Activated CD8-positive, alpha-beta memory T cell treated with anti-CD3 and anti-CD28 coated beads for 48 hours (primary cell): ENCODE measurements at places on chromosomes 4 and X.

DNA sequence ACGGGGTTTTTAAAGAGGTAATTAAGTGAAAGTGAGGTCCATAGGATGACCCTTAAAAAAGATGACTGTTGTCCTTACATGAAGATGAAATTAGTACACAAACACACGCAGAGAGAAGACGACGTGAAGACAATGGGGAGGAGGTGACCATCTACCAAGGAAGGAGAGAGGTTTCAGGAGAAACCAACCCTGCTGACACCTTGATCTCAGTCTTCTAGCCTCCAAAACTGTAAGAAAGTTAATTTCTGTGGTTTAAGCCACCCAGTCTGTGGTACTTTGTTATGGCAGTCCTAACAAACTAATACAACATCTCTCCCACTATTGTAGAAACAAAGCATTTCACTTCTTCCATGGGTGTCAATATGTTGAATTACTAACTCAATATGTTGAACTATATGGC, 139.6 kb upstream of the ATOH1 start:
- DNase-seq = no peak

GRCh38 chrX:791479-792034, 161.0 kb downstream of the SHOX start:
- DNase-seq = no peak

DNA sequence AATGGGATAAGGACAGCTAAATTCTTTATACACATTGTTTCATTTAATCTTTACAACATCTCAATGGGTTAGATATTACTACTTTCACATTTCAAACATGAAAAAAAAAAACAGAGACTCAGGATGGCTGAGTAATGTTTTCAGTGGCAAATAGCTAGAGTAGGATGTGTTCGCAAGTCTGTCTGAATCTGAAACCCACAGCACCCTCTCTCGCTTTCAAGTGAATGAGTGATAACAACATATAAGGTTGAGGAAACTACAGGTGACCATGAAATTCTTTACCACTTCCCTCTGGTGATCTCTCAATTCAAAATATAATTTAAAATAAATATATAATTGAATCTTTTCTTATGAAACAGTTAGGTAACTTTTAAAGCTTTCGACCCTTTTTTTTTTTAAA, 162.6 kb downstream of the PRR32 start:
- DNase-seq = no peak

DNA sequence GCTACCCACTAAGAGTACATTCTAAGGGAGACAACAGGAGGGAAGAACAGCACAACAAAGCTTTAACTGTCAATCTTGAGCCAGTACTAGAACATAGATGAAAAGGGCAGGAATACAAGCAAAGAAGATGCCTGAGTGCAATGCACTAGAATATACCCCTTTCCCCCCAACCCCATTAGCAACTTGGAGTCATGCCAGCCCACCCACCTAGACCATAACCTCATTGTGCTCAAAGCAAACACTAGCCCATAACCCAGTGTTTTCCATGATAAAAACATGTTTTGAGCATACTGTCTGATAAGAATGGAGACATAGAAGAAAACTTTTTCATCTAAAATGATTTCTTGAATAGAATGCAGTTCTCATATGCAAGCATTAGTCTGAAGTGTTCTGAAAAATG, 183.2 kb downstream of the RAP1GDS1 start:
- no peak for DNase-seq

GRCh38 chr4:107683873-107684272, 36.2 kb downstream of the PAPSS1 start:
- no peak for DNase-seq

DNA sequence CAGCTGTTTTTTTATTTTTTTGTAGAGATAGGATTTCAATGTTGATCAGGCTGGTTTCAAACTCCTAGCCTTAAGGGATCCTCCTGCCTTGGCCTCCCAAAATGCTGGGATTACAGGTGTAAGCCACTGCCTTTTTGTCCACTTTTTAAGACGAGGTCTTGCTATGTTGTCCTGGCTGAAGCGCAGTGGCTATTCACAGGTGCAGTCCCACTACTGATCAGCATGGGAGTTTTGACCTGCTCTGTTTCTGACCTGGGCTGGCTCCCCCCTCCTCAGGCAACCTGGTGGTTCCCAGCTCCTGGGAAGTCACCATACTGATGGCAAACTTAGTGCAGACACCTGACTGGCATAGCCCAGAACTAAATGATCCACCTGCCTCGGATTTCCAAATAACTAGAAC, 2.3 kb upstream of the NSD2 start:
- DNase-seq = no peak

GRCh38 chrX:106278951-106279350, 110.8 kb downstream of the PWWP3B start:
- no peak for DNase-seq

DNA sequence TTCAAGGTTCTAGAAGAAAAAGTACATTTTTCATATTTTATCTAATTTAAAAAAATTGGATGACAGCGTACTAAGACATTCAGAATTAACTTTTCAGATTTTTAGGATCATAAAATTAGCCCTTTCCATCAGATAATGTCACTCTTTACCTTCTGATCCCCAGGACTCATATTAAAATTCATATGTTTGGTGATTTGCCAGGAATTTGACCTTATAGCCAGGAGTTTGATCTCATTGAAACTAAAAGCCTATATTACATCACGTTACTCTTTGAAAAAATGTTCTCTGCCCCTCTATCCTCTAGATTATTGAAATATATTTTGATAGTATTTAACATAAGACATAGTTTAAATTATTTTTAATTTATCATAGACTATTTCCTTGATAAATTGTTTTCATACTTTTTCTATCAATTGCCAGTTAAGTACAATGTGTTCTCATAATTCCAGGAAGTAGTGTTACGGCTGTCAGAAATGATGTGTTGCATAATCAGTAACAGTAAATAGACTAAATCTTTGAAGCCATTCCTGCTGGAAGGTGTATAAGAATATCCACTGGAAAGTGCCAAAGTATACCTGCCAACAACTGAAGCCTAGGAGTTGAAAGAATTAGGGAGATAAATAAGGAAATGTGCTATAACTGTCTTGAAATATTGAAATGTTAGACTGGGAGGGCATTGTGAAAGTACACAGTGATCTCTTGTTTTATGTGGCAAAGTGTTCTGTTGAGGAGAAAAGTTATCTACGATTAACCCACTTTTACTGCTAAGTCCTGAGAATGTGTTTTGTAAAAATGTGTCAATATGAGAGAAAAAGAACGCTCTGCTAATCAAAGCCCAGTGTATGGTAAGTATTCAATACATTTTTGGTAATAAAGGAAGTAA, 32.9 kb upstream of the PDGFC start:
- no peak for DNase-seq

GRCh38 chr4:123479944-123480343, 83.3 kb downstream of the SPRY1 start:
- no peak for DNase-seq

DNA sequence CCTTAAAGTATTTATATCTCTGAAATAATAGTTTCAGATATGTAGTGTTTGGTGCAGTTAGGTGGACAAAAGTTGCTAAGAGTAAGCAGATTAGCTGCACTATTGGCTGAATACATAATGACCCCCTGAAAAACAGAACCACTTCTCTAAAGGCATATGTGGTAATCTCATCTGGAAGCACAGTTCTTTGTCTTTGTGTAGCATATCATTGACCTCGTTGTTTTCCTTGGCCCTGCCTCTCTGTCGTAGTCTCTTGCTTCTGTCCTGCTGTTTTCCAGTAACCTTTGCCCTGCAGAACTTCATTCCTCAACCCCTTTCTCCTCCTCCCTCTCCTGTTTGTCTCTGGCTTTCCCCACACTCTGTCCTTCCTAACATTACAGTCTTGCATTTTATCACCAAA, 41.4 kb downstream of the JADE3 start:
- no peak for DNase-seq

- no peak for DNase-seq
These were observed 192.1 kb downstream of the RBMX2 start for GRCh38 chrX:130593911-130594310.

DNA sequence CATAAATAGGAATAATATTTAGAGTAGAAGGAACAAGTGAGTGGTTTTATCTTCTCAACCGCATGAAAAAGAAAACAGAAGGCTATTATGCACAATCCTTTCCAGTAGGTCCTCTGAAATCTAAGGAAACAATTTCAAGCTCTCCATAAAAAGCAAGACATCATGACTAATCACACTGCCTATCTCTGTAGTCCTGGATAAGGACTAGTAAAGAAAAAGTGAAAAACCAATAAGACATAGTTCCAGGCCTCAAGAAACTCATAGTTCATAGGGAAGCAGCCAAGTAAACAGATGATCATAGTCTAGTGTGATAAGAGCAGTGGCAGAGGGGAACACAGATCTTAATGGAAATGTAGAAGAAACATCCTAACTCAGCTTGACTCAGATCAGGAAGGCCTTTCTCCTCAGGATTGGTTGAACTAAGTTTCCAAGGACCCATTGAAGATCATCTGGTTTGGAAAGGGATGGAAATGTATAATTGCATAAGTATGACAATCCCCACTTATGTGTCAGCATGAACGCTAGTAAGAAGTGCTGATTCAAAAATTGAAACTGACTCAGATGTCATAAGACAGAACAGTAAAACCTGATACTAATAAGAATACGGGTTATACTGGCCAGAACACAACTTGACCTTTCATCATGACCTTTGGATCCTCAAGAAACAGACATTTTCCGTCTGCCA, 155.3 kb downstream of the GRIA3 start:
- no peak for DNase-seq

GRCh38 chr4:20253283-20253734, 1.6 kb downstream of the SLIT2 start:
- DNase-seq = no peak

GRCh38 chr4:9969526-9970398, 51.5 kb downstream of the SLC2A9 start:
- DNase-seq = no peak

GRCh38 chr4:5712517-5712916, 1.5 kb downstream of the EVC start:
- DNase-seq = no peak

- DNase-seq = no peak
These were observed 297.4 kb upstream of the TACR3 start for GRCh38 chr4:104017213-104017612.

DNA sequence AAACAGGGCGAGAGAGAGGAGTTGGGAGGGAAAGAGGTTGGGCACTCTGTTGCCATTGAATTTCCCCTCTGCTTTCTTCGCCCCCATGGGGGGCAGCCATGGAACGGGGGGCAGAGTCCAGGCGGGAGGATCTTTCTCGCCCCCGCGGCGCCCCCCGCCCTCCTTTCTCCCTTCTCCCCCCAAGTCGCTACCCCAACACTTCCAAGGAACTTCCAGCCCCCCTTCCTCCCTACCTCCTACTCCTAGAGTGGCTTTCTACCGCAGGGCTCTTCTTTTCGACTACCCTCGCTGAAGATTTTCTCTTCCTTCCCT, 594 bp upstream of the STAG2 start:
- no peak for DNase-seq

- DNase-seq = no peak
These were observed 30.1 kb upstream of the SCOC start for GRCh38 chr4:140343303-140343702.

DNA sequence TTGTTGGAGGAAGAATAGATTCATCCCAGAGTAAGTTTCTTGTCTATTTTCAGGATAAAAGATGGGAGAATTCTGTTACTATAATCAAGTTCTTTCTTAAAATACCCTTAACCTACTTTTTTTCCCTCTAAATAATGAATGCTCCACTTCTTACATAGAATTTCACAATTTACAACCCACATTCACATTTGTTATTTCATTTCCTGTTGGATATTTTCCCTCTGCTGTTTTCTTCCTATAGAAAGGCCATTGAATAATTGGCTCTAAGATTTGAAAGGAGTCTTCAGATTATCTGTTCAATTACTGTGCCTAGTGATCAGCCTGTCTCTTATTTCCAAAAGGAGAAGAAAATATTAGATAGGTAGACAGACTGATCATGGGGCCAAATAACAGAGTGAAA, 79.7 kb downstream of the CPE start:
- no peak for DNase-seq

DNA sequence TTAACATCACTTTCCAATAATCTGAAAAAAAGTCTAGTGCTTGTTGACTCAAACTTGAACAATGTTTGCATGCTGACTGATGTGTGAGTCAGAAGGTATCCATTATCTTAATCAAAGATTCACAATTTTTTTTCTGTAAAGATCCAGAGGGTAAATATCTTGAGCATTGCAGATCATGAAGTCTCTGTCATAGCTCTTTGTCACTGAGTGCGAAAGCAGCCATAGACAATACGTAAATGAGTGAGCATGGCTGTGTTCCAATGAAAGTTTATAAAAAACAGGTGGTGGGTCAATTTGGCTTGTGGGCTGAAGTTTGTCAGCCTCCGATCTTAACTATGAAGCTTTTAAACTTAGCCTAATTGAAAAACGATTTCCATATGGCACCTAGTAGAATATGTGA, 37.7 kb downstream of the NHS start:
- no peak for DNase-seq

GRCh38 chrX:109847257-109848187, 114.5 kb upstream of the ACSL4 start:
- DNase-seq = no peak

DNA sequence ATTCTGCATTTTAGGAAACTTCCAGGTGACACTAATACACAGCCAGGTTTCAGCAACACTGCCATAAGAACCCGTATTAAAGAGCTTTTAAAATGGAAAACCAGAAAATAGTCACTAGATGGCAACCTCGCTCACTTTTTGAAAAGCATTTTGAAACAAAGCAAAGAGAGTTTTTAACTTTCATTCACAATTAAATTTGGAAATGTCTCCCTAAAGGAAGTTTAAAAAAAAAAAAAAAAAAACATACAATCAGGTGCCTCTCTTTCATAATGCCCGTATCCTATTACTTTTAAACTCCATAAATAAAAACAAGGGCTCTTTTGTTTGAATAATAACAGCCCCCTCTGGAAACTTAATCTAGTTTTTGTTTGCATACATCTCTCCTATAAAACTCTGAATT, 20.3 kb downstream of the MEPE start:
- DNase-seq = no peak

DNA sequence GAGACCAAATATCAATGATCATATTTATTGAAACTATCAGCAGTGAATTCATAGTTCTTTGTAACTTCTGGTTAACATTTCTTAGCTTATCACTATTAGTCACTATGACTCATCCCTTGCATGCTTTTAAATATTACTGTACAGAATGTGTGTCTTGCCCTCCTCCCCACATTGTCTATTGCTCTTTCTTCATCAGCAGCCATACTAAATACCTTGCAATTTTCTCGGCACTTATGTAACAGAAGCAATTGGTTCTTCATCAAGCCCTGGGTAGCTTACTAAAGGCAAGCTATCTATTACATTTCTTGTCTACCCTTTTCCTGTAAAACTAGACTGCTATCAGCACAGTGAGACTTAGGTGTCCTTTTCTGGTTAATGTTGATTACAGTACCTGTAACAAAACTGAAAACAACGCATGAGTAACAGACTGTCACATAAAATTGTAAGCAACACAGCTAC, 8.2 kb downstream of the KLHL4 start:
- no peak for DNase-seq
